Activated naive CD8-positive, alpha-beta T cell treated with anti-CD3 and anti-CD28 coated beads, Interleukin-2, amount 10 ng/mL, durations not matched to agents 7 days and 5 days (primary cell): ENCODE measurements at places on chromosomes 1 and 21.

GRCh38 chr1:27980216-27980845 lies 20.6 kb downstream of the XKR8 start:
- no peak for DNase-seq

- DNase-seq, result no peak
These were observed 564.2 kb upstream of the ZRANB2 start for GRCh38 chr1:71645015-71645414.

DNA sequence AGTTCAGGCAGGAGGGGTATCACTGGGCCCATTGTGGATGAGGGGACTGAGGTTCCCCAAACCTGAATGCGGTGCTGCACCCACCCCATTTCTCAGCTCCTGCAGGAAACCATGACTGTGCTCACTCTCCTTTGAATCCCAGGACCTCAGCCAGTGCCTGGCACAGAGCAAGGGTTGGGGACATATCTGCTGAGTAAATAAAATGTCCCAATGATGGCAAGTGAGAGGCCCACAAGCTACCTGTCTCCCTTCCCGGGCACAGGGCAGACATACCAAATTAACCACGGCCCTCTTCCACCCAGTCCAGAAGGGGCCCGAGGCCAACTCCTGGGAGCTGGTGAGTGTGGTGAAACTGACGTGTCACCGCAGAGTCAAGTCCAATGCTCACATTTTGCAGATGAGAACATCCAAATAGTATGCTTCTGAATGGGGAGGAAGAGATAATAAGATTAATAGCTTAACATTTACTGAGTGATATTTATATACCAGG lies 97.6 kb downstream of the EPHB2 start:
- no peak for DNase-seq

GRCh38 chr1:91804546-91805023 lies 81.4 kb downstream of the TGFBR3 start:
- peak; percentile 75 for DNase-seq

GRCh38 chr1:66982561-66983260 lies 57.9 kb downstream of the MIER1 start:
- no peak for DNase-seq

DNA sequence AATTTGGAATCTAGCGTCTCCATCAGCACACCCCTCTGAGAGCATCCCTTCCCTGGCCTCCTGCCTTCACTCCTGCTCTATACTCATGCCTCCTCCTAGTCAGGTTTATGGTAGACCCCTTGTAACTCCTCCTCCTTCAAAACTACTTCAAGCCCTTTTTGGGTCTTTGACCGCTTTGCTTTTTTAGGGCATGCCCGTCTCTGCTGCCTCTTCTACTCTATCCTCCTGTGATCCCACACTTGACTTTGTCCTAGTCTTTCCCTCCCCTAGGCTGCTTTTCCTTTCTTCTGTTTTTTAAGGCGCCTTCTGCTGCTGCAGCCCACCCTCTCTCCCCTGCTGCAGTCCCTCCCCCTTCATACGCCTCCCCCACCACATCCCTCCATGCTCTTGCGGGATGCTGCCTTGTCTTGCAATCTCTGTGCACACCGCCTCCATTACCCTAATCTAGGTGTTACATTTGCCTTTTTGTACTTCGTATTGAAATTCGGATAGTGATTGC lies 1.5 kb downstream of the SNX27 start:
- DNase-seq, result no peak

- DNase-seq, result no peak
These were observed 32.0 kb downstream of the S100A6 start for GRCh38 chr1:153503766-153504165.

GRCh38 chr1:119767486-119767885 lies 1.2 kb downstream of the HMGCS2 start:
- no peak for DNase-seq

GRCh38 chr1:115306146-115306545 lies 31.9 kb downstream of the NGF start:
- DNase-seq, result no peak

DNA sequence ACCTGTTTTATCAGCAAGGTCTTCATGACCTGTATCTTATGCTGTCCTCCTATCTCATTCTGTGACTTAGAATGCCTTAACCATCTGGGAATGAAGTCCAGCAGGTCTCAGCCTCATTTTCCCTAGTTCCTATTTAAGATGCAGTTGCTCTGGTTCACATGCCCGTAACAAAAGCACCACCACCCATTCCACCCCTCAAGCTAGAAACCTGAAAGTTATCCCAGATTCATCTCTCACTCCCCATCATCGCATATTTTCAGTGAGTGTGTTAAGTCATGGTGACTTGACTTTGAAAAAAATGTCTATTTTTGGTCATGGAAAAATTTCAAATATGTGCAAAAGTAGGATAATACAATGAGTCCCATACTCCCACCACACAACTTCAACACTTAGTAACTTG lies 11.7 kb downstream of the HMGN2 start:
- DNase-seq, result no peak

- no peak for DNase-seq
These were observed 29.7 kb upstream of the CYP4B1 start for GRCh38 chr1:46769028-46769740.

- no peak for DNase-seq
These were observed 2.6 kb upstream of the PYCR2 start for GRCh38 chr1:225926551-225927113.

GRCh38 chr1:53384796-53385195 lies 56.9 kb upstream of the LRP8 start:
- DNase-seq, result no peak

GRCh38 chr1:53345996-53346813 lies 18.3 kb upstream of the LRP8 start:
- DNase-seq, result no peak

DNA sequence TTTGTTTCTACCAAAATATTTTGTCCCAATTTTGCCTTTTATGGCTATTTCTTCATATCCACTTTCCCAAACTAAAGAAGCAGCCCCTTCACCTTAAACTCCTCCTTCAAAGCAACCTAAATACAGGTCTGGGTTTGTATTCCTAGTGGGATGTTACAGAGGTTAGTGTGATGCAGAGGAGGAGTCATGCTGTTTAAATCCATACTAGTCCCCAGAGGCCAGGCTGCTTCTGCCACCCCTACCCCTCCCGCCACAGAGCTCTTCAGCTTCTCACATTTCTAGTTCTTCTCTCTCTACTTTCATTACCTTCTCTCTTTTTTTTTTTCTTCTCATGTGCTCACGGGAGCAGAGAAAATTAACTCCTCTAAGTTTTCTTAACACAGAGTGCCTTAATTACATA lies 29.3 kb downstream of the SELL start:
- DNase-seq, result no peak

DNA sequence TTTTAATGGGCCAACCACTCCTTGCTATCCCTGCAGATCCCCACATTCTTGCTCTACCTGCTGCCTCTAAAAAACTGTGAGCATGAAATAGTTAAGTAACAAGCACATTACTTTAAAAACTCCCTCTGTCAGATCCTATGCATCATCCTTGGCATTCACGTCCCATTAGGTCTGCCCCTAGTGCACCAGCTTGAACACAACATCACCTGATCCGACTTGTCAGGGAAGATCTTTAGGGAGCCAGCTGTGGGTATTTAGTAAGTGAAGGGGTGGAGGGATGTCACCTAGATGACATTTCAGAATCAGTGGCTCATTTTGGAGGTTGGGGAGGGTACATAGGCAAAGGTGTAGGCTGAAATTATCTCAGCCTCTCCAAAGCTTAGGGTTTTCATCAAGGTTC lies 33.5 kb downstream of the RXRG start:
- no peak for DNase-seq

- no peak for DNase-seq
These were observed 181.9 kb downstream of the ZSCAN20 start for GRCh38 chr1:33654267-33654834.

- no peak for DNase-seq
These were observed 11.4 kb upstream of the LRRC3 start for GRCh38 chr21:44443891-44444285.

DNA sequence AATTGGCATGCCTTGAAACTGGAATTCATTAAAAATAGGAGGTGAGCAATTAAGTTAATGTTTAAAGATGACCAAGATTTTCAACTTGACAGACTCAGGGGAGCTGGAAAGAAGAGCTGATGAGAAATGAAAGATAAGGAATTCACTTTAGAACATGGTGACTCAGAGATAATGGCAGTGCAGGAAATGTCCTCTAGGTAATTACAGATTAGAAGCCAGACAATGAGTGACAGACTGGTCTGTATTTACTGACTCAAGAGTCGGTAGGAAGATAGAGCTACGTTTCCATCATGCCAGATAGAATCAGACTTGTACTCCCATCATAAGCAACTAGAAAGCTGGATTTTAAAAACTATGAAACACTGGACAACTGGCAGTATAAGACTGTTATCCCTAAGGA lies 151.6 kb downstream of the AJAP1 start:
- no peak for DNase-seq

DNA sequence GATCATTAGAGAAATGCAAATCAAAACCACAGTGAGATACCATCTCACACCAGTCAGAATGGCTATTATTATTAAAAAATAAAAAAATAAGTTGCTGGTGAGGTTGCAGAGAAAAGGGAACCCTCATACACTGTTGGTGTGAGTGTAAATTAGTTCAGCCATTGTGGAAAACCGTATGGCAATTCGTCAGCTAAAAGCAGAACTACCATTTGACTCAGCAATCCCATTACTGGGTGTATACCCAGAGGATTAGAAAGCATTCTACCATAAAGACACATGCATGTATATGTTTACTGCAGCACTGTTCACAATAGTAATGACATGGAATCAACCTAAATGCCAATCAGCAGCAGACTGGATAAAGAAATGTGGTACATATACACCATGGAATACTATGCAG lies 42.2 kb downstream of the GIPC2 start:
- no peak for DNase-seq
